ENCODE measurements at places on chromosomes 12 and 14.

- DNase-seq: no peak
Measured at GRCh38 chr14:102930753-102931579, 8.5 kb downstream of the AMN start.

DNA sequence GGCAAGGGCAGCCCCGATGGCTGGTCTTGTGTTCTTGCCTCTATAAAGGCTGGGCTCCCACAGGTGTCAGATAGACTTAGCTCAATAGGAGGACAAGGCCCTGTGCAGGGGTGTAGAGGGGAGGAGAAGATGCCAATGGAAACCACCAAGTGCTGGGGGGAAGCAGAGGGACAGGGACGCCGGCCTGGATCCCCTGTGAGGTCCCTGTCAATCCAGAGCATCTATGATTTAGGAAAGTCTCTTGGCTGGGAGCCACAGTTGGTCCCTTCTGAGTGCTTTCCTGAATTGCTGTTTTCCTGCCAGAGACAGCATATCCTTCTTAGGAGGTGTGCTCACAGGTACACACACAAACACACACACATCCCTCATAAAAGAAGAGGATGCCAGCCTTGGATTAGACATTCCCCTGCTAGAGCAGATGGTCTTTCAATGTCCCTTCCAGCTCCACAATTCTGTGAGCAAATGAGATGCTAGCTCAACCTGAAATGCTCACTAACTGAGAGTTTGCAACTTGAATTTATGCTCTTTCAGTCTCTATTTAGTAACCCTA is 62.7 kb downstream of the TTC7B start:
- no peak for DNase-seq

DNA sequence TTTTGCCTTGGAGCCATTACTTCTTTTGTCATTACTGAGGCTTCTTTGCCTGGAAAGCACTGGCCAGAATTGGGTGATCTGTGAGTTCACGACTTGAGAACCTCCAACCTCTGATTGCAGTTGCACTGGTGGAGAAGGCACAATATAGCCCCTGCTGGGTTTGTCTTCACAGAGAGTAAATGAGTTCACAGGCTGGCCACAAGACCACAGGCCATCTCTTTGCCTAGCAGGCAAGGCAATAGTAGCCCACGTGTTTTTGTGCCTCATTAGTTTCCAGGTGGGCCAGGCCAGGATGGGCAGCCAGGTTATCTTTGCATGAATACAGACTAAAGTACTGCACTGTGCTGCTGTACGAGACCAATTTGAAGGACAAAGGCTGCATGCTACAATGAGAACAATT is 468.8 kb downstream of the NRXN3 start:
- no peak for DNase-seq

- DNase-seq: no peak
Measured at GRCh38 chr12:96549341-96549740, 60.0 kb downstream of the CFAP54 start.

GRCh38 chr14:105378199-105378598 is 20.1 kb upstream of the TEX22 start:
- no peak for DNase-seq

- DNase-seq: no peak
Measured at GRCh38 chr14:71388336-71388735, 481.1 kb downstream of the PCNX1 start.

GRCh38 chr12:64612843-64613242 is 2.5 kb downstream of the RASSF3 start:
- no peak for DNase-seq

- no peak for DNase-seq
Measured at GRCh38 chr12:6360080-6360571, 15.2 kb downstream of the SCNN1A start.

DNA sequence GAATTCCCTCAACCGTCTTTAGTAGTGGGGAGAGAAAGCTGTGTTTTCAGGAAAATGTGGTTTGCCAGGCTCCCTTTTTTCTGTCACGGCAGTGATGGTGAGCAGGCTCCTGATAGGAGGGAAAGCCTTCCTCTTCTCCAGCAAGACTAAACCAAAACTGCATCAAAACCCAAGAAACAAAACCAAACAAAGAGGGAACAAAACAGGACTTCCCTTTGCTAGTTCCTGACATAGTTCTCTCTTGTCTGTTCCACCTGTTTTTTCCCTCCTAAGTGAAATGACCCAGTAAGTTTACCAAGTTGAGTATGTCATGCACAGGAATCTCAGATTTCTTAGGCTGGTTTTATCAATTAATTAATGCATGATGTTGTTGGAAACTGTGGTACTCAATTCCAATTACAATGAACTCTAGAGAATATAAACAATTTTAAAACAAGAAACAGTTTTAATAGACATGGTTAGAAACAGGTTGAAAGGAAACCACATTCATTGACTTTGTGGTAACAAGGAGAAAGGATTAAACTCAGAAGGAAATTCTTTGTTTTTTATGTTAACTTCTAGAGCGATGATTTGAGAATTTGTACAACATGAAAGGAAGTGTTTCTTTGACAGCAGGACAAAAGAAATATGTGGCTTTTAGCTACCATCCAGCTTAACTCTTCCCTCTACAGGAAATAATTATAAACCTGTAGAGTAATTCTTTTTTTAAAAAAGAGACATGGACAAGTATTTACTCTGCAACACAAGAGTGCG is 23.0 kb upstream of the CSRP2 start:
- no peak for DNase-seq

- DNase-seq: no peak
Measured at GRCh38 chr12:131242741-131243496, 289.2 kb downstream of the ADGRD1 start.

DNA sequence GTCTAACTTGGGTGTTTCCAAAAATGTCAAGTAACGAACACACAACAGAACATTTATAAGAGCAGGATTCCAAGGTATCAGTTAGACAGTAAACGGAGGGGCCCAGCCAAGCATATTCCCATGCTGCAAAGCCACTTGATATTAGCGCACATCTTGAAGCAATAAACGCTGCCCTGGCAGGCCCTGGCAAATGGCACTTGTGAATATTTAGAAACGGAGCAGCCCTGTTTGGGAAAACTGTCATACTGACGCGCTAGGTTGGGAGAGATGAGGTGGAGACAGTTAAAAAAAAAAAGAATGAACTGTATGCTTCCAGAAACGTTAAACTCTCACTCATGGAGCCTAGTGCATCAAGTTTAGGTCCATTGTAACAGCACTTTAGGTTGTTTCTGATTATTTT is 9.3 kb downstream of the DGLUCY start:
- DNase-seq: no peak

DNA sequence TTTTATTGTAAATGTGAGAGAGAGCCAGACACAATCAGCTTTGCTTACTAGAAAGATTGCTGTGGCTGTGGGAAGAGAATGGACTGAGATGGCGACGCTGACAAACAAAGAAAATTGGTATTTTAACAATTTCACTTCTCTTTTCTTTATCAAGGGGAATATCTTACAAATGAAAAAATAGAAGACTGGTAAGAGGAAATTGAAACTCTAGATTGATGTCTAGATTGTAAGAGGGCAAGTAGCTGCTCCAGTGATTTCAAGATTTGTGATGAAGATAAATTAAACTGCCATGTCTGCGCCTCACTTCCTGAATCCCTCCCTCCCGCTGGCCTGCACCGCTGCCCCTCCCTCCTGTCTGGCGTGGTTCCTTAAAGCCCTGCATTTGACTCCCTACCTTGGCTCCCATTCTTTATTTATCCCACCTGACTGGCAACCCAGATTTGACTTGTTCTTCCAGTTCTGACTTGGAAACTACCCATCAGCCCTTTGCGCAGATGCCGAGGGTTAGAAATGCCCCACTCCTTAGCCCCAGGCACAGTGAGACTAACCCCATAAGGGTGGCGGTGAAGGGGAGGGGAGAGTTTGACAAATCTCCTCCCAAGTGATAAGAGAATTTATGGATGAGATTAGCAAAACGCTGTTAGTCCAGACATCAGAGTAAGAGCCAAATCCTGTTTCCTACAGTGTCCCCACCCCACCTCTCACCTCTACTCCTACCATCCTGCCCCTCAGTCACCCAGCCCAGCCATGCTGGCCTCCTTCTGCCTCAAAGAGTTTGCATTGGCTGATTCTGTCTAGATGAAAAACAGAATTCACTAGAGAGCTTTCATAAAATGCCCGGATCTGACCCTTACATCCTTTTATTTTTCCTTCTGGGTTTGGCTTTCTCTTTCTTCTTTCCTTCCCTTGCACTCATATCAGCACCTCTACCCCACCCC is 125.3 kb upstream of the ATF7IP start:
- no peak for DNase-seq

- DNase-seq: no peak
Measured at GRCh38 chr12:2009623-2010022, 5.4 kb upstream of the DCP1B start.

- no peak for DNase-seq
Measured at GRCh38 chr12:119288576-119288975, 46.0 kb upstream of the CCDC60 start.

GRCh38 chr12:82758749-82759330 is 72.1 kb downstream of the TMTC2 start:
- DNase-seq: no peak

DNA sequence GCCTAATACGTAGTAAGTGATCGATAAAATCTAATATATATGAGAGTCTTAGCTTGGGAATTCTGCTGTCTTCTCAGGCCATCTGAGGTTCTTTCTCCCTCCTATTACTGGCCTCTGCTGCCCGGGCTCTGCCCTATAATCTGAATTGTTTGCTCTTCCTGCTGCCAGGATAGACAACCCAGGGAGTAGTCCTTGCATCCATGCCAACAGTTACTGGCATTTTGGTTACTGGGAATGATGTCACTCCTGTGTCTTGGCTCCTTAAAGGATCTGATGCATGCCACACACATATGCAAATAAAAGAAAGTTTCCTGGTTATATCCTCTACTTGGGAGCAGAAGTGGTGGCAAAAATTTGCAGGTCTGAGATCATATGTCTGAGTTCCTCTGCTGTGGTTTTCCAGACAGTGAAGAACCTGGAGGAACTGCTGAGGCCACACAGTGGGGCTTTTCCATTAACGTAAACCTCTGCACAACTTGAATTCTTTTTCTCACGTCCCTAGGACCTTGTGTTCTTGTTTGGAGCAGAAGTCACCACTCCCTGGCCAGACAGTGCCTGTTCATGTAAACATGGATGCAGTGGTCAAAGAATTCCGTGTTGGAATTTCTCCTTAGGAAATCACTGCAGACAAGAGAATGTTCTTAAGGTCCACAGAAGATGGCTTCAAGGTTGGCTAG is 320.6 kb upstream of the TBX3 start:
- DNase-seq: no peak

DNA sequence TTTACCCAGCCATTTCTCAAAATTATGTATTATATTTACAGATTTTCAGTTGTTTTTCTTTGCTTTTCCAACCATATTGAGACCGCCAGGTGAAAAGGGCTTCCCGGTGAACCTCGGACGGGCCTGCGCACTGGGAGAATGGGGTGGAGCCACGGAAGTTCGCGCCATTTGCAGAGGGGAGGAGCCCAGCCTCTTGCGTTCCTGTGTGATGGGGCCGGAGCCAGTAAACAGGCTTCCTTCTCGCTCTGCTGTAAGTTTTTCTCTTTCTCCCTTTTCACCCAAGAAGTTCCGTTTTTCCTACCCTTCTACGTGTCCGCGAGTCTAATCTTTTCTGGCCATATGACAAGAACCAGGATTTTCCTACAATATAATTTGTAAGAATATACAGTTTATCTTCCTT is 1108.8 kb upstream of the SEL1L start:
- no peak for DNase-seq

DNA sequence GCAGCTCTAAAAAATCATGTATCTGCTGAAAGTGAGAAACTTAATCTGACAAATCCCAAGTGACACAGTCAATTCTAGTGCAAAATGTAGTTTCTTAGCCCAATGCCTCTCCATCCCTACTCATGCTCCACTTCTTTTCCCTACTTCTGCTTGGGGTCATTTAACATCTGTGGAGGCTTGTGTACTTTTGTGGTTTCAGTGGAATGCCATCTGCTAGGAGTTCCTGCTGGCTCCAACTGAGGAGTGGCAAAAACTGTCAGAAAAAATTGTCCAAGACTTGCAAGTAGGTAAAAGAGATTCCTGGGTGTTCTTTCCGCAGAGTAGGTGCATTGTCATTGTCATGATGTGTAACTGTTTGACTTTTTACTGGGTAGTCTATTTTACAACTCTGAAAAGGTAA is 12.5 kb upstream of the AVPR1A start:
- no peak for DNase-seq

GRCh38 chr14:37594971-37595808 is at the start of the genes FOXA1 and TTC6:
FOXA1 (minus strand) TSS chr14:37595249; CDS start chr14:37594972, 277 bp downstream.
TTC6 (plus strand) TSS chr14:37595629; CDS start chr14:37622065, 26,436 bp downstream.
- DNase-seq: no peak

GRCh38 chr14:105212541-105213300 is 31.6 kb upstream of the NUDT14 start:
- no peak for DNase-seq

DNA sequence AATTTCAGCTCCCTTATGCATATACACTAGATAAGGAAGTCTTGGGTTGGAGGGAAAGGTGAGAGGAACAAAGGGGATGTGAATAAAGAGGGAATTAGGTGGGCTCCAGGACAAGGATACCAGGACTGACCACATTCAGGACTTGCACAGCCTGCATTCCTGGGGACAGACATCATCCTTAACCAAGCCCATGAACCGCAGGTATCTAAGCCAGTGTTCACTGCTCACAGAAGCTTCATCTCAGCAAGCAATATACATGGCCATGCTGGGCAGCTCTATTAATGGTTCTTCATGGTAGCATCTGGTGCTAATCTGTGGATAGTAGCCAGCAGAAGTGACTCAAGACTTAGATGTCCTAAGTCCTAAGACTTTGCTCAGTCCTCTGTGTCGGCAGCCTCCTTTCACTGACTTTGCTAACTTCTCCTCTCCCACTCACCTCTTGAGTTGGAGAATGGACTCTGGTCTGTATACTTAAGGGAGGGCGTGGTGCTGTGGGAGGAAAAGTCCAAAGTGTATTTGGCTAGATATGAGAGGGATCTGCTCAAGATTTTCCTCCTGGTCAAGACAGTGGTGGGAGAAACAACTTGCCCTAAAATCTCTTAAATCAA is 136.1 kb downstream of the ASCL1 start:
- no peak for DNase-seq

- no peak for DNase-seq
Measured at GRCh38 chr12:118617611-118618450, 241.5 kb downstream of the SUDS3 start.
